ENCODE measurements at places on chromosomes 6 and 20. TPM values are rescaled to one million over a fixed set of nuclear protein-coding genes. Genes with fewer than 3 reads are reported as not detected.

Gene NAPB
- total RNA-seq: 18.9 TPM

Gene LPA
- total RNA-seq: not detected

Gene ALDH5A1
- 3.6 TPM for total RNA-seq

Gene GRIK2
- not detected for total RNA-seq

Gene HCRTR2
- total RNA-seq: not detected

Gene RPS6KA2
- 4.5 TPM for total RNA-seq

Gene ECHDC1
- 36.9 TPM for total RNA-seq

Gene THBD
- not detected for total RNA-seq

Gene EEF1E1
- 29.0 TPM for total RNA-seq

Gene AHI1
- total RNA-seq: 8.6 TPM

Gene UST
- 0.43 TPM for total RNA-seq

Gene ZBP1
- 10.9 TPM for total RNA-seq

Gene VTA1
- total RNA-seq: 40.5 TPM
